Cardiac atrium fibroblast (primary cell): ENCODE measurements at places on chromosomes 11 and 22. TPM values are rescaled to one million over a fixed set of nuclear protein-coding genes. Genes with fewer than 3 reads are reported as not detected.

C1QTNF6 gene
- total RNA-seq, result 20.1 and 20.4 TPM in 2 replicates

C11orf16 gene
- not detected in 2 replicates for total RNA-seq

PAX6 gene
- not detected in 2 replicates for total RNA-seq

SYT7 gene
- 0.54 and 0.97 TPM in 2 replicates for total RNA-seq

ZBTB44 gene
- 16.7 and 21.5 TPM in 2 replicates for total RNA-seq

MMP10 gene
- 0.16 TPM in 1 of 2 replicates, not detected in the other for total RNA-seq

C11orf65 gene
- total RNA-seq, result 0.32 TPM in 1 of 2 replicates, not detected in the other

ARHGEF17 gene
- 18.6 and 22.6 TPM in 2 replicates for total RNA-seq

ZBTB3 gene
- total RNA-seq, result 6.5 and 7.6 TPM in 2 replicates
